Breast epithelium (tissue), 4 donors: ENCODE measurements at places on chromosomes 6 and 20. TPM values are rescaled to one million over a fixed set of nuclear protein-coding genes. Genes with fewer than 3 reads are reported as not detected.

TBXT gene
- total RNA-seq = not detected

RAD21L1 gene
- total RNA-seq = not detected

- no peak for DNase-seq
Measured at GRCh38 chr20:23079926-23080325, 6.2 kb downstream of the CD93 start.

- no peak for DNase-seq
Measured at GRCh38 chr6:108091288-108091687, 16.7 kb upstream of the OSTM1 start.

C20orf204 gene
- 1.1 TPM for total RNA-seq

LRP11 gene
- 30.6 TPM for total RNA-seq

DNA sequence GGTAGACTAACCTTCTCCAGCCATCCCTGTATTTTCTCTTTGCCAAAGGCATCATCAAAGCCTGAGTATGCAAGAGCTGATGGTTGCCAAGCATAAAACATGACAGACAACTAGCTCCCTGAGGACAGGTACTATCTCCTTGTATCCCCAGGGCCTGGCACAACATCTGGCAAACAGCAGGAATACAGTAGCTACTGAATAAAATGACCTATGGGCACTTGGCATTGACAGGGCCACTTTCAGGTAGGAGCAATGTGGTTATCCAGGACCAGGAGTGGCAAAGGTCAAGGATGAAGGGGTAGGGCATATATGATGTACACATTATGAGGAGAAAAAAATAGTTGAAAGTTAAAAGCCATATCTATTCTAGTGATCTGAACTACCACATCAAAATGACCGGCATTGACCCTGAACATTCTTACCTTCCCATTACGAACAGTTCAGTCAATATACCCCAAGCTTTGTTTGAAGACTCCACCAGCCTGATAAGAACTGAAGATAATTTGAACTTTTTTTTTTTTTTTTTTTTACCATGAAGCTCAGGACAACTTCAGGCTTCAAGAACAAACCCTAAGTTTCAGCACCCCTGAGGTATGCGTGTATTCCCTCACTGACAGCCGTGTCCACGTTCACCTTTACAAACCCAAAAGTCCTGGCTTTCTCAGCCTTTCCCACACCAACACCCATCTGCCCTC, 12.3 kb downstream of the ABHD12 start:
- no peak for DNase-seq

DNA sequence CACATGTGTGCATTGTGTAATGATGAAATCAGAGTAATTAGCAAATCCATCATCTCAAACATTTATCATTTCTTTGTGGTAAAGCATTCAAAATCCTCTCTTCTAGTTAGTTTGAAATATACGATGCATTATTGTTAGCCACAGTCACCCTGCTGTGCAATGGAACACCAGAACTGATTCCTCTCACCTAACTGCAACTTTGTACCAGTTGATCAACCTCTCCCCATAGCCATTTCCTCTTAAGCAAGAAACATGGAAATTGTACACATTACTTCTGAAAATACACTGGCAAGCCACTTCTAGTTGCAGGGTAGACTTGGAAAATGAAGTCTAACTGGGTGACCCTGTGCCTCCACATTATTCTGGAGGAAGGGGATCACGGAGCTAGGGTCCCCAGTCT, 58.1 kb upstream of the ESR1 start:
- no peak for DNase-seq

DNA sequence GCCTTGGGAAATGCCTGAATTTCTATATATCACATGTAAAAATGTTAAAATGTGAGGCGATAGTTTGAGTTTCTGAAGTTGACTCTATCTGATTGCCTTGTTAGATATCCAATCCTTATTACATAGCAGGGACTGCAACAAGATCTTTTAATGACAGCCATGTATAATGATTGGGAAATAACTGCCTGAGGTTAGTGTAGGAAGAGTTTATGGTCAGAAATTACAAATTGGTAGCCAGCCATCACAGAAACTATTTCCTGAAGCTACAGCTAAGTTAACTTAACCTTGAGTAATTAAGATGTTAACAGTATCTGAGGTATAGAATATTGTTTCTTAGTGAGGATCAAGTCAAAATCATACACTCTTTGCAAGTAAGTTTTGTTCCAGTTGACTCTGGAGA, 41.0 kb downstream of the AKIRIN2 start:
- no peak for DNase-seq

ZMYND8 gene
- 40.6 TPM for total RNA-seq

BPI gene
- 0.59 TPM for total RNA-seq

DNA sequence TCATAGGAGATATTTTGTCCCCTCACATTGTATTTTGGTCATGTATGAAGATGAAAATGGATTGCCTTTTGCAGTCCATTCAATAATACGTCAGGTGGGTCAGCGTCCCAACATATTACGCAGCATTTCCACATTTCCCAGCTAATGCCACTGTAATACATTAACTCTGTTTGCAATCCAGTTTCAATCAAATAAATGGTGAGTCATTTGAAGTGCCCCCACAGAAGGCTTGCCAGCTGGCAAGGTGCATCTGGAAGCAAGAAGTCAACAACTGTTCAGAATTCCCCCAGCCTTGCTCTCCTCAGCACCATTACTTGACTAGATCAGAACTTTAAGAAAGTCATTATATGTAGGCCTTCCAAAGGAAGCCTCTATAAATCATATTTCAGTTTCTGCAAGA, 50.4 kb downstream of the PHACTR1 start:
- no peak for DNase-seq

DNA sequence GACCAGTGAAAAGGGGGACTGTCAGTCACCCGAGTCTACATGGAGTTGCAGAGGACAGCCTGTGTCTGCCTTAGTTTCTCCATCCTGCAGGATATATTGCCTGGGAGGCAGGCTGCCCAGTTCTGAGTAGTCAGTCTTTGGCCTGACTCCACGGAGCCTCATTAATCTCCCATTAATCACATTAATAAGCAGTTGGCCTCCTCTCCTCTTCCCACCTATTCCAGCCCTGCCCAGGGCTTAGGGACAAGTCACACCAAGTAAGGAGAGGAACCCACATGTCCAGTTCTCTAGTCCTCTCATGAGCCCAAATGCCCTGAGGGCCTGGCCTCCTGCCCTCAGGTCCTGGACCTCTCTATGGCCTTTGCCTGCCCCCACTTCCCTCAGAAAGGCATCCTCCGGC, 1.3 kb upstream of the MUCL3 start:
- DNase-seq = no peak

DNA sequence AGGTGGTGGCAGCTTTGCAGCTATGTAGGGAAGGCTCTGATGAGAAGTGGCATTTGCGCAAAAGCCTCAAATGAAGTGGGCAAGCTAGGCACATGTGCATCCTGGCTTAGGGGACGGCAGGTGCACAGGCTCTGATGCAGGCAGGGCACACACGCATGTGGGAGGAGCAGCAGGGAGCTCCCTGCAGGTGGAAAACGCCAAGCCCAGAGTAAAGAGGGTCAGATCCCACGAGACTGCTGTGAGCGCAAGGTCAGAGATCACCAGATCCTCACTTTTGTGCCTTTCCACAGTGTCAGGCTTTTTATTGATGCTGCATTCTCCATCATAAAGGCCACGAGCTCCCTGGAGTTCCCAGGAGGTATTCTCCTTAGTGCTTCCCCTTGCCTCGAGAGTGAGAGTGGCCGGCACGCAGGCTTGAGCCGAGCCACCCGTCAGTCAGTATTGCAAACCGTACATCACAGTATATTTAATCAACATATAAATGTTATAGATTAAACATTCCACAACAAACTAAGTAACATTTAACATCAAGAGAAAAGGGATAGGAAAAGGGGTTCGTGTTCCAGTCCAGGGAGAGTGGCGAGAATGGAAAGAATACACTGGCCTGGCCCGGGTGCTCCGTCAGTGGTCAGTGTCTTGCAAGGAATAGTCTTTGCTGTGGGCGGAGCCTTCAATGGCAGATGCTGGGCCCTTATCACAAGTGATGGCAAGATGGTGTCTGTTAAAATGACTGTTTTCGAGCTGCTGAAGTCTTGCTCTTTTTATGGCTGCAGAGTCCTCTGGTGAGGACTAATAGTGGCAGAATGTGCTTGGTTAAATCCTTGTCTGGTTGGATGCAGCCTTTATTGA, 109.4 kb downstream of the SYNDIG1 start:
- DNase-seq = no peak

DNA sequence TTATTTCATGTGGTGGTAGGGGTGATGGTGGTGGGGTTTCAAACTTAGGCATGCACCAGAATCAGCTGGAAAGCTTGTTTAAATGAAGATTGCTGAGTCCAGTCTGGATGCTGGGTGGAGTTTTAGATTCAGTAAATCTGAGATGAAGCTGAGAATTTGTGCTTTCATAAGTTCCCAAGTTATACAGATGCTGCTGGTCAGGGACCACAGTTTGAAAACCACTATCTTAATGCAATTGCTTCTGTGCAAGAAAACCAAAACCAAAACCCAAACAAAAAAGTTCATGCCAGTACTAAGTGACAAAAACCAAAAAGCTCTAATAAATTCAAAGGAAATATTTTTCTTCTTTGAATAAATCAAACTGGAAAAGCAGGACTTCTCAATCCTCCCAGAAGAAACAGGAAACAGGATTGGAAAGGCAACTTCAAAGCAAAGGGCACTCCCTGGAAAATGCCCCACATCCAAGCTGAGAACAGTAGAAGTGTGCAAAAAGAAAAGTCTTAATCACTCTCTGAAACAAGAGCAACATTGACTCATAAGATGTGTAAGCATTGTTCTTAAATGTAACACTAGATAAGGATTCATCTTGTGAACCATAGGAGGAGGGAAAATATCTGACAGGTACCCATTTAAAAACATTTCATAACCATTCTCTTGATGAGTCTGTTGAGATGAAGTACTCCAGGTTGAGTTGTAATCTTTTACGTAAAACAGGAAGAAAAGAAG, 481.5 kb upstream of the HSF2 start:
- DNase-seq = no peak

VGLL2 gene
- not detected for total RNA-seq

LPA gene
- not detected for total RNA-seq

DNA sequence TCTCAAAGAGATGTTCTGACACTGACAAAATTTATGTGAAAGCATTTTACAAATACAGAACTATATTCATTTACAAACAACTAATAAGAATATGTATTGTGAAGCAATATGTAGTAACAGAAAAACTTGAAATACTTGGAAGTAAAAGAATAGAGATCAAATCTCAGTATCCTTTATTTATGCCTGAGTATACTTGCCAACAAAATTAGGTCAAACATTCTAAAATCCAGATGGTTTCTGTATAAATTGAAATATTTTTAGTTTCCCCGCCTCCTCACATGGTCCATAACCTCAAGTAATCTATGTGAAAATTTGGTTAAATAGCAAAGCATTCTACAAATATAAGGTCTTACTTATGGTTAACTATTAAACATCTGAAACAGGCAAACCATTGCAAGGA, 545.4 kb downstream of the EYS start:
- DNase-seq = no peak

- DNase-seq = no peak
Measured at GRCh38 chr20:58064411-58065010, 163.9 kb downstream of the ANKRD60 start.

DNA sequence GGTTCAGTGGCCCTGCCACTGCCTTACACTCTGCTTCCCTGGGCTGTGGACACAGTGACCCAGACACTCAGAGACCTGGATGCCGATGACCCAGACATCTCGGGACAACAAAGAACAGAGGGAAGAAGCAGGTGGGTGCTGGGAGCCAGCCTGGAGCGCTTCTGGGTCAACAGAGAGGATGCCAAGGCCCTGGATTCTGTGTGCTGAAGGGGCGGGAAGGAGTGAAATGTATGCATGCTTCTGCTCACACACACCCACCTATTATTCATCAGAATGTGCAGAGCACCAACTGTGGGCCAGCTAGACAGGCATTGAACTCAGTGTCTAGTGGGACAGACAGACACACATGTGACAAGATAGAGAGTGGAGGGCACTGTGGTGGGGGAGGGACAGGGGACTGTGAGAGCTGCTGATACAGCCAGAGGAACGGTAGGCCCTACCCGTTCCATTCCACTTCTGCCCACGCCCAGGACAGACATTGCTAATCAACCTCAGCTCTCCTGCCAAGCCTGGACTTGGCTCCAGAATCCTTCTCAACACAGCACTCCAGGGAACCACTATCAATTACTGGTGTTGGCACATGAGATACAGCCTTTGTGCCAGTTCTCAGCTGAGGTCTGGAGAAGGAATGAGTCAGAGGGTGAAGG, 20.2 kb downstream of the KCNK15 start:
- DNase-seq = no peak

DNA sequence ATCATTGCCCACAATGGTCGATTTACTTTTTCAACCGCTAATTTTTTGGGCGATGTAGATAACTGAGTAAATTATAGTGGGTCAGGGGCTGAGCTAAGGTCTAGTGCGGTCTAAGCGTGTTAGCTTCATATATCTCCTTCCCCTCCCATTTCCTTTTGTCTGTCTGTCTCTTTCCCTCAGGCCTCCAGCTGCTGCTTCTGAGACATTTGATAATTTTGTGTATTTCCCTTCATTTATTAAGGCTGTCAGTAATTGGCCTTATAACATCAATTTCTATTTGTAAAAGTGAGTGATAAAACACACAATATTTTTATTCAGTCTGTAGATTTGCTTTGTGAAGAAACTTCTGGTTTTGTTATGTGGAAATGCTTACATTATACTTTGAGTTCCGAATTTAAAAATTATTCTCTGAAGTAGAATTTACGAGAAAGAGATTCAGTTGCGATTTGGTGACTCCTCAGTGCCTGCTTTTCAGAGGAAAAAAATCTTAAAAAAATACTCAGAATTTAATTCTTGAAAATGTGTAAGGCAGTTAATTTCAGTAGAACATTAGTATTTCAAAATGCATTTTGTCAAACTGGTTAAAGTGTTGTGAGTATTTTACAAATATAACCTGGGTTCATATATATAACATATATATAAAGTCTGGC, 1.4 kb downstream of the TMEM170B start:
- DNase-seq = no peak

DNA sequence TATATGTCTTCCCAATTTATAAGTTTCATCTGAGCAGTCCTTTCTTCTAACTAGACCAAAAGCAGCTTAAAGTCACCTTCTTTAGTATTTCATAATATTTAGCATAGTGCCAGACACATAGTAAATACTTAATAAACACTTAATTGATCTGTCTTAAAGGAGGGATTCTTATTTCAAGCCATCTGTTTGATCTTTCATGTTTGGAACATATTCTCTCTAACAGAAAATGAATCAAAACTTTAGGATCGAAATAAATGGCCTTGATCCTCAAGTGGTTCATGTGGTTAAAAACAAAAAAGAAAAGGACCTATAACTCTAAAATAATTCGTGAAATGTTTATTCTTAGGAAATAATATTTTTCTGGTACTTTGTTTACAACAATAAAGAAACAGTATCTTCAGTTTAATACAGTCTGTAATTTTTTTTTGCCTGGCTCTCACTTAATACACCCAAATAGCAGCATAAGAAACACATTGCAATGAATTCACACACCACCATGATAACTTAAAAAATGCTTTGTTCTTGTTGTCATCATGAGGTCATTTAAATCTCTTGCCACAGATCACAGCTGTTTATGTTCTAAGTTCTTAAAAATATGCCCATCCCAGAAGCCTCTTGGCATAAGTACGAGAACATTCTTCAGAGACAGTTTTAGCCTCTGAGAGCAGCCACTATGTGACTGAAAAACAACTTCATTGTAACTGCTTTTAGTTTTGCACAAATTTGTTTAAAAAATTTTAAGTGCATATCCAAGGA, 48.1 kb downstream of the ESF1 start:
- DNase-seq = no peak

KLHDC3 gene
- 97.3 TPM for total RNA-seq

GRCh38 chr6:6565069-6565468, 23.5 kb upstream of the LY86 start:
- DNase-seq = no peak

GRCh38 chr6:16471222-16471909, 233.0 kb downstream of the GMPR start:
- no peak for DNase-seq
